ENCODE measurements at places on chromosomes 16 and 17.

- DNase-seq: no peak
Observed at GRCh38 chr17:65249774-65250173, 112.6 kb downstream of the RGS9 start.

DNA sequence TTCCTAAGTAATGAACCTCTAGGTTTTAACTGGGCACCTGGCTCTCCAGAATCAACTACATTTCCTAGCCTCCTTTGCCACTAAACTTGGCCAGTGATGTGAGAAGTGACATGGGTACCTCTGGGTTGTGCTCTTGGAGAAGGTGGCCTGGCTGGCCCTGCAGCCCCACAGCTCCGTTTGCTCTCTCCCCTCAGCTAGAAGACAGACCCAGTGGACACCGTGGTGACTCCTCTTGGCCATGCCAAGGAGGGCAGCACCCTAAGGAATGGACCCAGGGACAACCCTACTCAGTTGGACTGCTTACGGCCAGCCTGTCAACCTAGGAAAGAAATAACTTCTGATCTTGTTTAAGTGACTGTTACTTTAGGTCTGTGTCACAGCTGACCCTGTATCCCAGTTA lies 151.4 kb downstream of the TMEM132E start:
- DNase-seq: no peak

DNA sequence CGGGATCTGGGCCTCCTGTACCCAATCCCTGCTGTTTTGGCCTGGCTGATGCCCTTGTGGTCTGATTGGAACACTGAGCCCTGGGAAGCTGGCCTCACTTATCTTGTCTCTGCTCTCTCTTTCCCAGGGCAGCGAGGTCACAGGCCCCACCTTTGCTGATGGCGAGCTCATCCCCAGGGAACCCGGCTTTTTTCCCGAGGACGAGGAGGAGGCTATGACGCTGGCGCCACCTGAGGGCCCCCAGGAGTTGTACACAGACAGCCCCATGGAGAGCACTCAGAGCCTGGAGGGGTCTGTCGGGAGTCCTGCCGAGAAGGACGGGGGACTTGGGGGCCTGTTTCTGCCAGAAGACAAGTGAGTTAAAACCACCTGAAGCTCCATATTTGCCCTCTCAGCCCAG lies 126.0 kb downstream of the RAB11FIP4 start:
- DNase-seq: peak; percentile 26

GRCh38 chr17:39335704-39336223 lies 65.7 kb downstream of the FBXL20 start:
- DNase-seq: no peak

- DNase-seq: no peak
Observed at GRCh38 chr17:71486261-71486660, 634.6 kb upstream of the SOX9 start.

DNA sequence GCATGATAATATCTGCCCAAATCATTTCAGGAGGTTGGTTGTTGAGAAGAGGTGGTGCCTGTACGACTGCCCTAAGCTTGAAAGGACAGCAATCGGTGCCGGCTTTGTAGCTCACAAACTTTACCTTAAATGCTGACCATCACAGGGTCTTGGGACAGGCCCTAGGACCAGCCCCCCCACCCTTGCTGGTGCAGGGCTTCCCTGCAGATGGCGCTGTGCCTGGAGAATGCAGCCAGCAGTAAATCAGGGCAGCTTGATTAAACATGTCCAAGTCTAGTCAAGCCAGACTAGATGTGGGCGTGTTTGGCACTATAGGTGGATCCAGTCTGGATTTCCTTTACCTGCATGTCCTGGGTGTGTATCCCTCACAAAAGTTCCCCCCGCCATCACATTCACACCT lies 135.5 kb upstream of the CRHR1 start:
- DNase-seq: no peak

- DNase-seq: no peak
Observed at GRCh38 chr17:41915566-41915965, 3.2 kb downstream of the ACLY start.

DNA sequence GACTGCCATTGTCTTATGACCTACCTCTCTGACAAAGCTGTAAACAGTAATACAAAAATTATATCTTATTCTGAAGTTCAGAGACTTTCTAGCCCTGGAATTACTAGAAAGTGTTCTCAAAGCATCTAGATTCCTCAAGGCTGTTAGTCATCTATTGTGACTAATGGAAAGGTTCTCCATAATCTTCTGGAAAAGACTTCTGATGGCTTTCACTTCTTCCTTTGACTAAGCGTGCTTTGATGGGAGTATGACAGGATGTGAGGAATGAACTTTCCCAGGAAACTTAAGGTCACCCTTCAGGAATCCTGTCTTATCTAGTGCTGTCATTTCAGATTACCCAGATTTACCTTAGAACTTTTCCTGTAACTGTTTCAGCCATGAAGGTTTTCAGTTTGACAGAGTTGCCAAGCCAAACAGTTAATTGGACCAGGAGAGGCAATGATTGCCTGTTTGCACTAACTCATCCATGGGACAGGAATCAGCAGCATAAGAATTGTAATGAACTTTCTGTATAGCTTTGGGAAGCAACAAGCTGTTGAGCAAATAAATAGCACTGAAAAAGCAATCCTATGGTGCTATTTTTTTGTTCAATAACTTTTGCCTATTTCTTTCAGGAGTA lies 43.5 kb downstream of the AP2B1 start:
- DNase-seq: no peak

DNA sequence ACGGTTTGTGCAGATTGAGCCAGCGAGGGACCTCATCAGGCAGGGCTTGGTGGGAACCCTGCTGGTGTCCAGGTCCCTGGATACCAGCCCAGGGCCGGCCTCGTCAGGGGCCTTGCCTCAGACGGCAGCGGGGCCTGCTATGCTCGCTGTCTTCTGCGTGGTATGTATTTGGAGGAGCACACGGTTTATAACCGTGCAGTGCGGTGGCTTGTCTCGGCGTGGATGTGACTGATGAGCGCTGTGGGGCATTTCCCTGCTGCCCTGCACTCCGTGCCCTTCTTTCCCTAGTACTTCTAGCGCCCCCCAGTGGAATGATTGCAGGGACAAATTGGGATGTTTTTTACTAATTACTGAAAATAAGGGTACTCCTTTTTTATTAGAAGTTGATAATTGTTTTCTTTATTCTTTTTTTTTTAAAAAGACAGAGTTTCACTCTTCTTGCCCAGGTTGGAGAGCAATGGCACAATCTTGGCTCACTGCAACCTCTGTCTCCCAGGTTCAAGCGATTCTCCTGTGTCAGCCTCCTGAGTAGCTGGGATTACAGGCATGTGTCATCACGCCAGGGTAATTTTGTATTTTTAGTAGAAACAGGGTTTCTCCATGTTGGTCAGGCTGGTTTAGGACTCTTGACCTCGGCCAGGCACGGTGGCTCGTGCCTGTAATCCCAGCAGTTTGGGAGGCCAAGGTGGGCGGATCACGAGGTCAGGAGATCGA lies 15.3 kb downstream of the TBCD start:
- peak; percentile 24 for DNase-seq

DNA sequence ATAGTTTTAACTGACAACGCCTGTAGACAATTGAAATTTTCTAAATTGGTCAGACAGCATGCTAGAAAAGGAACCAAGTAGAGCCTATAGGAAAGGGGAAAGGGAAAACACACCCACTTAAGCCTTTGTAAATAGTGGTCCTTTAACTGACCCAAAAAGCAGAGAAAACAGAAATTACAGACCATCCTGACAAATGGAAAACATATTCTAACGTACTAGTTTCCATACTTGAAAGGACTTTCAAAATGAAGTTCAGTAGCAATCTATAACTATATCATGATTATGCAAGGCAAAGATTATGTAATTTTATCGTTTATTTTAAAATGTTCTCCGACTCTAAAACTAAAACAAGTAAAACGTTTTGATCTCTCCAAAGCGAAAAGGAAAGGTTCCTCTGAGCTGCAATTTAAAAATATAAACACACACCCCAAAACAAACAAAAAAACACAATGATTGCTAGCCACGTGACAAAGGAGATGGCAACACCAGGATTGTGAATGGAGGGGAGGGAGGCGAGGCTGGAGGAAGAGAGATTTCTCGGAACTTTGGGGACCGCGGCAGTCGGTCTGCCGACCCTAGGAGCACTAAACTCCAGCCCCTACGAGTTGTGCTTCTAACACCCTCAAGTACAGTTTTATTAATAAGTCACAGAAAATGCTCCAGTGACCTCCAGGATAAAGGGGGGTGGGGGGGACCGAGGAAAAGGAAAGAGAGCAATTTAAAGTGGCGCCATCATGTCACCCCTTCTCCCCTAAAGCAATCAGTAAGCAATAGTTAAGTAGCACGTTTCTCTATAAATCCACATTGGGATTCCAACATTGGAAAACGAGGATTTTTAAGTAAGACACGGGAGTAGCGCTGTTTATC lies 1.7 kb downstream of the KANSL1 start:
- peak; percentile 14 for DNase-seq

- no peak for DNase-seq
Observed at GRCh38 chr16:84884596-84885341, 65.0 kb downstream of the CRISPLD2 start.

- DNase-seq: no peak
Observed at GRCh38 chr16:102060-102855, 24.2 kb downstream of the MPG start.

- no peak for DNase-seq
Observed at GRCh38 chr16:2121853-2122252, 13.8 kb downstream of the PKD1 start.

DNA sequence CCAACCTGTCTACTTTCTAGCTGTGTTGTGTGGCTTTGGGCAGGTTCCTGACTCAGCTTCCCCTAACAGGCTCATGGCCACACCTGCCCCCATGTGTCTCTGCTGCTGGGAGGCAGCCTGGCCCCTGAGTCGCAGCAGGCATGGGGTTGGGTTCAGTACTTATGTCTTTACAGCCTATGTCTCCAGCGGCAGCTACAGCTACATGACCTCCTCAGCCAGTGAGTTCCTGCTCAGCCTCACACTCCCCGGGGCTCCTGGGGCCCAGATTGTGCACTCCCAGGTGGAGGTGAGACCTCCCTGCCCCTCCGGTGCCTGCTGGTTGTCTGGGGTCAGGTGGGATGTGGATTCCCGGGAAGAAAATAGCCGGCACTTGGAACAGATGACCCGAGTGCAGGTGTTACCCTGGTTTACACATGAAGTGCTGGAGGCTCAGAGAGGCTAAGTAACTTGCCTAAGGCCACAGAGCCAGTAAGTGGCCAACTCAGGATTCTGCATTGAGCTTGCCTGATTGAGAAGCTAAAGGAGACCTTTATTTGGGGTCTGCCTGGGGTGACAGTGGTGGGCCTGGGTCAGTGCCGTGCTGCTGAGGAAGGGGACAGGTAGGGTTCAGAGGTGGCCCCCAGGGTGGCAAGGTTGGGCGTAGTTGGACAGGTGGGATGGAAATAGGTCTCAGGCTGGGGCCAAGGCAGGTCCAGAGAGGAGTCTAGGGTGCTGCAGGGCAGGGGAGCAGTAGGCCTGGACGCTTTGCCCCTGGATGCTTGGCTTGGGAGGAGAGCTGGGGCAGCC lies 15.9 kb downstream of the FCSK start:
- no peak for DNase-seq

- no peak for DNase-seq
Observed at GRCh38 chr17:44360144-44360533, 3.5 kb downstream of the FAM171A2 start.

DNA sequence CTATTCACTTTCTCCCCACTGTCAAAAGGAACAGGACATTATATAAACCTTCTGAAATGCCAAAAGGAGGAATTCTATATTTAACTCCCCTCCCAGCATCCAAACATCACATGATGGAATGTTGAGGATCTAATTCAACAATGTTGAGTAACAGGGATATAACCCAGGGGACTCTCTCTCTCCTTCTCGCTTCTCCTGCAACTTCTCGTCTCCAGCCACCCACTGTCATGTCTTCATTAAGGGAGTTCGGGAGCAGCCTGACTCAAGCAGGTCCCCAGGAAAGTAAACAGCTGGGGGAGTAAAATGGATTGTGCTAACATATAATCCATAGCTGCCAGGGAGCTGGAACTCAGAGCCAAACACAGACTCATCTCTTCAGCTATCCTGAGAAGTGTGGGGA lies 51.7 kb downstream of the GRIN2A start:
- DNase-seq: no peak

- DNase-seq: peak; percentile 81
Observed at GRCh38 chr17:32015245-32016013, 8.2 kb downstream of the LRRC37B start.

- DNase-seq: no peak
Observed at GRCh38 chr17:76678330-76678729, 32.4 kb downstream of the MXRA7 start.

DNA sequence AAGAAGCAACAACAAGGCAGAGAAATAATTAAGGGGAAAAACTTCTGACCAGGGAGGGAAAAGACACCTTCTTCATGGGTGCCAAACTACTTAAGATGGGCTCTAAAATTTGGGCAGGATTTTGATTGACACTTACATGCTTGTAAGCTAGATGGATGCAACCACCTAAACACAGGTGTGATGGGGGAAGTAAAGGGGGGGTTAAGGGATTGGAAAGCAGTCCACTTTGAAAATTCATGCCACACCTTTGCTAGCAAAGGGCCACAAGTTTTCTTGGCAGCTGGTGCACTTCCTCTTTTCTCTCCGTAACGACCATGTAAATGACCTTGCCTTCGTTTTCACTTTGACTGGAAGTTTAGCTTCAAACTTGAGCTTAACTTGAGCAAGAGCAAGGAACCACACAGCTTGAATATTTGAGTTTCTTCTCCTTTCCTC lies 14.3 kb upstream of the PRKAR1A start:
- DNase-seq: no peak

DNA sequence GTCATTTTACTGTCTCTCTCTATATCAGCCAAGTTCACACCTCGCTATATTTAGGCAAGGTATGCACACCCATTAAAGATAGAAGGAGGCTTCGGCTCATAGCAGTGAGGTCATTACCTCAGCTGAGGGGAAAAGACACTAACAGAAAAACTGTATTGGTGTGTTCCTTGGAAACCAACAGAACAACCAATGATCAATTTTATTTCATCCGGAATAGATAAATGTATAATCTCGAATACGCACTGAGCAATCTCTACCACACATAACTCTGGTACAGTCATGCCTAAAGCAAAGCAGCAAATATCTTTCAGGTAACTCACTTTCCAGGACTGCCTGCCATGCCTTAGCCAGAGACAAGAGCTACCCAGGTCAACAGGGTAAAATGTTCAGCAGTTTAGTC lies 109.9 kb upstream of the CORO6 start:
- no peak for DNase-seq

- no peak for DNase-seq
Observed at GRCh38 chr16:12078405-12079280, 102.1 kb downstream of the SNX29 start.

- no peak for DNase-seq
Observed at GRCh38 chr17:31529841-31530251, 138.4 kb downstream of the RAB11FIP4 start.

GRCh38 chr17:29617481-29618271 lies 5.0 kb downstream of the CORO6 start:
- peak; percentile 83 for DNase-seq

DNA sequence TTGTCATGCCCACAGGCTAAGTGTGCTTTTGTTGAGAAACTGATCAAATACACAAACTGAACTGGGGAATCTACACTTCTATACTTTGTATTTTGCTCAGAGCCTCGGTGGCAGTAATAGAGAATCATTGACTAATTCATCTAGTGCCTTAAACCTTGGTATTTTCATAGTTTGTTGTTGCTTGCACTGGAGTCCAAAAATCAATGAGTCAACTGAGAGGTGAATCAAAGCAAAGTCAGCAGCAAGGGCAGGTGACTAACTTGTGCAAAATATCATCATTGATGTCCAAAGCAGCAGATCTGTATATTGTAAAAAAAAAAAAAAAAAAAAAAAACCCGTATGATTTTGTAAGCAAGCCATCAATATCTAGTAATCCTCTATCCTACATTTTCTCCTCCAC lies 296.4 kb downstream of the MAP2K6 start:
- DNase-seq: no peak

GRCh38 chr16:19138601-19139000 lies 24.8 kb downstream of the ITPRIPL2 start:
- DNase-seq: no peak

All from NCI-H1436 (cell line).